ENCODE measurements at places on chromosomes 7 and 10.

DNA sequence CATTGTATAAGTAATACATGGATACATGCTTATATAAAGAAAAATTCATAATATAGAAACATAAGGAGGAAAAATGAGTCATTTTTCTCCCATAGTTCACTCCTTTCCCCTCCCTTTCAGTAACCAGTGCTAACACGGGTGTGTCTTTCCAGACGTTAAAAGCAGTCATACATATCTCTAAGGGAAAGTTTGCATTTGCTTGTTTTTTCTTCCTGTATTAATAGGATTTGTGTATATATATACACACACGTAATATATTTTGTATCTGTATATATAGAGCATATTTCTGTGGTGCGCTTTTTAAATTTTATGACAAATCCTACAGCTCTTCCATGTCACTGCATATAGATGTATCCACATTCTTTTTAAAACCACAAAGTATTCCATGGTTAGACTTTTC is 78.8 kb downstream of the RALA start:
- no peak for DNase-seq

DNA sequence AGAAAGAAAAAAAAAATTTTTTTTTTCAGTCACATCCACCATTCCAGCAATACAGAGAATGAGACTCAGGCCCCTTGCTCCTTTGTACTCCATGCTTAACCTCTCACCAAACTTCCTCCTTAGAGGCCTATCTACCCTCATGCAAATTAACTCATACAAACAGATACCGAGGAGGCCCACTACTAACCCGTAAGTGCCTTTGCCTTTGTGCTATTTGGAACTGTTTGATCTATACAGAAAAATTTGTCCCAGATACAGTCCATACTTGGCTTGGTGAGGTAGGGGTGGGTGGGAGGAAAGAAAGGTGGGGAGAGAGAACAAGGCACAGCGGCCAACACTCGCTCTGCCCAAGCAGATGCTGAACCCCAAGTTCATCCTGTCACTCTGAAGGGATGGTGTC is 87.8 kb upstream of the DUSP5 start:
- DNase-seq, result no peak

DNA sequence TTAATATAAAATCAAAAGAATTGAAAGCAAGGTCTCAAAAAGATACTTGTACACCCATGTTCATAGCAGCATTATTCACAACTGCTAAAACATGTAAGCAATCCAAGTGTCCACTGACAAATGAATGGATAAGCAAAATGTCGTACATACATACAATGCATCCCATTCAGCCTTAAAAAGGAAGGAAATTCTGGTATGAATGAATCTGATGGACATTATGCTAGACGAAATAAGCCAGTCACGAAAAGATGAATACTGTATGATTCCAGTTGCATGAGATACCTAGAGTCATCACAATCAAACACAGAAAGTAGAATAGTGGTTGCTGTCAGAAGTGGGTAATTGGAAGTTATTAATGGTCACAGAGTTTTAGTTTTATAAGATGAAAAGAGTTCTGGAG is 9.5 kb upstream of the TAC1 start:
- no peak for DNase-seq

GRCh38 chr10:106615081-106615480 is 549.4 kb downstream of the SORCS1 start:
- DNase-seq, result no peak

GRCh38 chr7:105577251-105577650 is 4.0 kb downstream of the EFCAB10 start:
- DNase-seq, result no peak

DNA sequence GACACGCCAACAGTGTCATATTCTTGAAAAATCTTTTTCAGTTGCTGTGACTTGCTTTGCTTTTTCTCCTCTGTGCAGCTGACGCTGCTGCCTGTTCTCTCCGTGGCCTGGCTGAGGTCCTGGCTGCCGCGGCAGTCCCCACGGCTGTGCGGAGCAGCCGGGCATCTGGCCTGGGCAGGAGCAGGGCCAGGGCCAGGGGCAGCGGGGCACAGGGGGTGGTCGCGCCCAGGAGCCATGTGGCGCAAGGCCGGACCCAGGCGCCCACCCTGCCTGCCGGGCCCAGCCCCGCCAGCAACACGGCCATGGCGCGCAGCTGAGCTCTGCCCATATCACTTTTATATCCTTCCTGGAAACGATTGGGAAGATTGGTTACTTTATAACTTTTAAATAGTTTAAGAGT is 109.4 kb upstream of the ACBD5 start:
- no peak for DNase-seq

DNA sequence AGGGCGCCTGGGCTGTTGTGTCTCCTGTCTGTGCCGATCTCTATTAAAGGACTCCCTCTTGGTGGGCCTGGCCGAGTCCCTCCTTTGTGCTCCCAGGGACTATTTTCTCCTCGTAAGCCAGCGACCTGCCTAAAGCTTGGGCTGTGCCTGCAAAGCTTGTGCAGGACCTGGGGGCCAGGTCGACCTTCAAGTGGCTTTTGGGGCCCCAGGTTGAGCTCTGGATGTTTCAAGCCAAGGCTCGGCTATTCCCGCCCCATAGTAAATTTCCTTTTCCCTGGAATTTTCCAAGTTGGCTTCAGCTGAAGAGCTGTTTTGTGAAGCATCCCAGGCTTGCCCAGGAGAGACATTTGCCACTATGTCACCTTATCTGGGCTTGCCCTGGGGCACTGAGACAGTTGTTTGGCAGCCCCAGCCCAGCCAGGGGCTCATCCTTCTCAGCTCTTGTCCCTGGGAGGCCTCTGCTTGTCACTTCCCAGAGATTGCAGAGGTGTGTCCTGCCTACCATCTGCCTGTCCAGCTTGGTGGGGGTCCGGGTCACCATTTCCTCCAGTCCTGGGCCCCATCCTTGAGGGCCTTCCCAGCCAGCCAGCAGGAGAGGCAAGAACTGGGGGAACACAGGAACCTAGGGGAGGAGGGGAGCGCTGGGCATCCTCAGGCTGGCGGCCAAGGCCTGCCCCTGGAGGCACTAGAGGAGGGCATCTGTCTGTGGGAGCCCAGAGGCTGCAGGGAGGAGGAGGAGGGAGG is 20.2 kb downstream of the ZMIZ2 start:
- no peak for DNase-seq

- no peak for DNase-seq
These were observed 6.0 kb downstream of the SRGN start for GRCh38 chr10:69093933-69094332.

- DNase-seq, result no peak
These were observed 82.5 kb downstream of the AHR start for GRCh38 chr7:17380736-17381662.

DNA sequence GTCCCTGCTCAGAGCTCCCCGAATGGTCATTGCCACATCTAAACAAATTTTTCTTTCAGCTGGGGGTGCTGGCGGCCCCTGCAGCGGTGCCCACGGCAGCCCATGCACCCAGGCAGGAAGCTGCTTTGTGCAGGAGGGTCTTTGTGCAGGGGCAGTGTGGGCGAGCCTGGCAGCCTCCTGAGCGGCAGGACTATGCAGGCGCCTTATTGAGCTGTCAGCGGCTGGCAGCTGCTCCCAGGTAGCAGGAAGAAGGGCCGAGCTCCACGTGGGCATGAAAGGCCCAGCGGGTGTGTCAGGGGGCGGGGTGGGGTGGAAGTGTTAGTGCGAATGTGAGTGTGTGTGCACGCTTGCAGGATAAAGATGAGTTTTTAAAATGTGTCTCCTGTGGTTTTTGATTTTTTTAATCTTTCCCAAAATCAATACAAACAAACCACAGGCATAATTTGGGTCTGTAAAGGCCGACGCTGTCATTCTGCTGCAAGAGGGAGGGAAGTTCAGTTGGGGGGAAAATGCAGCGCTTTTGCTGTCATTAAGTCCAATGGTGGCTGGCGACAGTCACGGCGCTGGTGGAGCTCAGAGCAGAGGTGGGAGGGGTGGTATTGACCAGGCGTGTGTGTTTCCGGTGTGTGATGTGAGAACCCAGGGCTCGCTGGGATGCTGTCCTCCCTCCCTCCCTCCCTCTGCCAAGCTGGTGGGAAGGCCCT is 83.9 kb downstream of the LHPP start:
- no peak for DNase-seq

DNA sequence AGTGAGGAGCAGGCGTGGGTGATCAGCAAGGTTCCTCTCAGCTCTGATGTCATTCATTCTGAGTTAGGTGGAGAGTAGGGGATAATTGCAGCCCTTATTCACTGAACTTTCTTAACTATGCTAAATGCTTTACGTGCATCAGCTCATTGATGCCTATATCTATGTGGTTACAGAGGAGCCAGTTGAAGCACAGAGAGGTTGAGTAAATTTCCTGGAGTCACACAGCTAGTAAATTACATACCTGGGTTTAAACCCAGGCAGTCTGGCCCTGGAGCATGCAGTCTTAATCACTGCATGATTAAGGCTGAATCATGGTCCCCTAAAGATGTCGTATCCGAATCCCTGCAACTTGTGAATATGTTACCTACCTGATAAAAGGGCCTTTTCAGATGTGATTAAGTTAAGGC is 99.6 kb downstream of the GRK5 start:
- no peak for DNase-seq
